ENCODE measurements at places on chromosomes 11 and 22. TPM values are rescaled to one million over a fixed set of nuclear protein-coding genes. Genes with fewer than 3 reads are reported as not detected.

The INTS4 gene
- total RNA-seq: 26.4 TPM

The GLYAT gene
- total RNA-seq: not detected

The DRD2 gene
- total RNA-seq: not detected

The DGCR6 gene
- total RNA-seq: 22.5 TPM

The C11orf91 gene
- not detected for total RNA-seq

The EMID1 gene
- 5.7 TPM for total RNA-seq

The FOSL1 gene
- total RNA-seq: not detected

The NPTXR gene
- total RNA-seq: 2.2 TPM

The UBQLNL gene
- 0.18 TPM for total RNA-seq

The OSBP2 gene
- 3.0 TPM for total RNA-seq

The CERK gene
- 21.5 TPM for total RNA-seq

The WNT11 gene
- 24.8 TPM for total RNA-seq

The HTR3B gene
- not detected for total RNA-seq

The MMP1 gene
- total RNA-seq: 0.04 TPM

The GPR83 gene
- 0.09 TPM for total RNA-seq
